Occipital lobe (tissue), 3 donors: ENCODE measurements at places on chromosomes 5 and 9. TPM values are rescaled to one million over a fixed set of nuclear protein-coding genes. Genes with fewer than 3 reads are reported as not detected.

TAF11L10 gene
- not detected for total RNA-seq

DMGDH gene
- total RNA-seq: 1.2 TPM

SLC6A18 gene
- not detected for total RNA-seq

PLK2 gene
- 448 TPM for total RNA-seq

VLDLR gene
- 45.7 TPM for total RNA-seq

ECM2 gene
- total RNA-seq: 5.6 TPM

C9 gene
- total RNA-seq: not detected

TSSK1B gene
- 0.16 TPM for total RNA-seq
